ENCODE measurements at places on chromosomes 3 and 15.

- no peak for DNase-seq
Measured at GRCh38 chr3:151362751-151363174, 21.8 kb downstream of the P2RY12 start.

DNA sequence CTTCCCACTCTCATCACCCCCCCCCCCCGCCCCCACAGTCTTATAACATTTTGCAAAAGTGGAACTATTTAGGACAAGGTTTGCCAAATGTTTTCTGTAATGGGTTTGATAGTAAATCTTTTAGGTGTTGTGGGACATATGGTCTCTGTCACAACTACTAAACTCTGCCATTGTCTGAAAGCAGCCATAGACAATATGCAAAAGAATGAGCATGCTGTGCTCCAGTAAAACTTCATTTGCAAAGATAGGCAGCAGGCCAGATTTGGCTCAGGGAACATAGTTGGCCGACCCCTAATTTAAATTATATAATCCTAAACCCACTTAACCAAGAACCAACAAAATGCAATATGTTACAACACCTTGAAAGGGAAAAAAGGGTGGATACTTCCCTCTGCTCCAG, 46.4 kb downstream of the TIPARP start:
- no peak for DNase-seq

GRCh38 chr3:50950591-50950990, 275.9 kb downstream of the DOCK3 start:
- DNase-seq = no peak

GRCh38 chr3:129560269-129560787, 17.4 kb downstream of the H1-8 start:
- DNase-seq = no peak

DNA sequence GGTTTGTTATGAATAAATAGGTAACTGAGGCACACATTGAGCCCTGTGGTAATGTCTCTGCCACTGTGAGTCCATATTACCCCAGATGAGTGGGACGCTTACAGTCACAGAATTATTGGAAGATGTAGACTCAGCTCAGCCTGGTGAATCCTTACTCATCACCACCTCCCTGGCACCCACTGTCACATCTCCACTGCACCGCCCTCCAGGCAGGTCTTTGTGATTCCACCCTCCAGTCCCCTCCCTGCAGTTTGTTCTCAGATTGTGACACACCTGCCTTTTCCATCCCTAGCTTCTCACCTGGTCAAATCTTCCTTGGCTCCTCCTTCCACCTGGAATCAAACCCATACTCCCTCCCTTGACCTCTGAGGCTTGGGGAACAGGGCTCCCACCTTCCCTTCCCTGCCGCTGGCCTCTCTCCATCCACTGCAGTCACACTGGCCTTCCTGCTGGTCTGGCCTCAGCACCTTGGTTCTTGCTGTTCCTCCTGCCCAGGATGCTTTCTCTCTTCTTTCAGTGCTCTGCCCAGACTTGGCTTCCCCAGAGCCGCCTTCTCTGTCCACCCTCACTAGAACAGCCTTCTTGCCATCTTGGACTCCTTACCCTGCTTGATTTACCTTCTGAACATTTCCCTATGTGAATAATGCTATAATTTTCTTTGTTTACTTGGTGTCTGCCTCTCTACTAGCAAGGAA, 9.4 kb downstream of the SLC6A20 start:
- no peak for DNase-seq

- DNase-seq = peak; percentile 42
Measured at GRCh38 chr15:48285329-48286214, 45.7 kb upstream of the DUT start.

- DNase-seq = peak; percentile 41
Measured at GRCh38 chr3:17949101-17949500, 206.7 kb upstream of the TBC1D5 start.

DNA sequence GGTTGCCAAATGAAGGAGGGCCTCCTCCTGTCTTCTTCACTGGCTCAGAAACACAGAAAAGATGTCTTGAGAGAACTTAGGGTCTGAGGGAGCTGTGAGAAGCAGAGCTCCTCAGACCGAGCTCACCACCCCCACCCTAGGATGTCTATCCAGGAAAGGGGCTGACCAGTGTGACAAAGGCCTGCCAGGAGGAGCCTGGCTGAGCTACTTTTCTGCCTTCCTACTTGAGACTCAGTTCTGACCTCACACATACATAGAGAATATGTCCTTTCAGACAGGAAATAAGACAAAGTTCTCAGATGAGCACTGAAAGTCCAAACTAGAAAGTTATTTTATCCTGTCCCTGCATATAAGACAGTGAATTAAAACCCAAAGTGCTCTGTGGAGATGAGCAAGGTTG, 54.5 kb downstream of the KIF9 start:
- DNase-seq = no peak

- DNase-seq = no peak
Measured at GRCh38 chr3:46936733-46937250, 39.8 kb downstream of the CCDC12 start.

- no peak for DNase-seq
Measured at GRCh38 chr15:42494998-42495360, 455 bp upstream of the SNAP23 start.

GRCh38 chr3:73086071-73086494, 24.6 kb downstream of the EBLN2 start:
- peak; percentile 4 for DNase-seq

DNA sequence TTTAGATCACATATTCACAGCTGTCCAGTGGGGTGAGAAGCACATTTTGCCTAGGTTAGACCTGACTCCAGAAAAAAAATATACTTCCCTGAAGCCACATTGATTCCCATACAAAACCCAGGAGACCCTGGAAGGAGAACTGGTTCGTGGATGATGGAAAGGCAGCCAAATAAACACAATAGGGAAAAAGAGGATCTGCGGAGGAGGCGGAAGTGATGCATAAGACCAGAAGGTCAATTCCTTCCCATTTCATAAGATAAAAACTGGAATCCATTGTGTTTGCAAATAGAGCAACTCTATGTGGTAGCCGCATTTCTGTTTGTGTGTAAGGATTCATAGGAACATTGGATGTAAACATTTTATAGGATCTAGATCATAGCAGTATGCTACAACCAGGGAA, 781.9 kb upstream of the GRM7 start:
- DNase-seq = no peak

- no peak for DNase-seq
Measured at GRCh38 chr15:90519688-90520087, 10.0 kb upstream of the CRTC3 start.

DNA sequence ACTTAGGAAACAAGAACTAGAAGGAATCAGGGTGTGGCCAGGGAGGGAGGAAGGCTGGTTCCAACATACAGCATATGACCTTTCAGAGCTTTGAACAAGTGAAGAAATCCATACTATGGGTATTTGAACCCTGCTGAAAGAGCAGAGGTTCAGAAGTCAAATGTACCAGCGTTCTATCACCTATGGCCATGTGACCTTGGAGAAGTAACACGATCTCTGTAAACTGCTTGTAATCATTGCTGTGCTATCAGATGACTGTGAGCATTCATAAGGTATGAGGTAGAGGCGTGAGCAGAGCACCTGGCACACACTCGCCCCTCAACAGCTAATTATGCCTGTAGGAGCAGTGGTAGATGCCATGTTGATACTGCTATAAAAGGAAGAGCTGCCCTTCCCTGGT, 55.2 kb downstream of the KLHL6 start:
- DNase-seq = no peak

GRCh38 chr15:61130950-61131942, 97.9 kb downstream of the RORA start:
- no peak for DNase-seq

GRCh38 chr3:195207056-195207455, 63.9 kb downstream of the XXYLT1 start:
- DNase-seq = no peak

DNA sequence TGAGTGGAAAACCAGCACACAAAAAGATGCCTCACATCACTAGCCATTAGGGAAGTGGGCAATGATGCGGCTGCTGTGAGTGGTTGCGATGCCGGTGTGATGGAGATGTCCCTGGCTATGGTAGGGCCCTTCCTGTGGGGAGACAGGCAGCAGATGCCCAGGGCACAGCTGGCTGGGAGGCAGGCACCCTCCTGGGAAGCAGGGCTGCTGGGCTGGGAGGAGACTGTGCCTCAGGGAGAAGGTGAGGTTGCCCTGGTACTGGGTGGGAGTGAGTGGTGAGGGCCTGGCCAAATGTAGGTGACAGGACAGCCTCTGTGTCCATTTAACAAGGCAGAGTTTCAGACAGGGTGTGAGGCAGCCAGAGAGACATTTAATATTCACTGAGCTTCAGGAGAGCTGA, 335.6 kb downstream of the OCA2 start:
- no peak for DNase-seq

- DNase-seq = peak; percentile 2
Measured at GRCh38 chr3:149936812-149937230, 33.9 kb downstream of the PFN2 start.

- no peak for DNase-seq
Measured at GRCh38 chr3:114608293-114608692, 314.5 kb downstream of the TIGIT start.

DNA sequence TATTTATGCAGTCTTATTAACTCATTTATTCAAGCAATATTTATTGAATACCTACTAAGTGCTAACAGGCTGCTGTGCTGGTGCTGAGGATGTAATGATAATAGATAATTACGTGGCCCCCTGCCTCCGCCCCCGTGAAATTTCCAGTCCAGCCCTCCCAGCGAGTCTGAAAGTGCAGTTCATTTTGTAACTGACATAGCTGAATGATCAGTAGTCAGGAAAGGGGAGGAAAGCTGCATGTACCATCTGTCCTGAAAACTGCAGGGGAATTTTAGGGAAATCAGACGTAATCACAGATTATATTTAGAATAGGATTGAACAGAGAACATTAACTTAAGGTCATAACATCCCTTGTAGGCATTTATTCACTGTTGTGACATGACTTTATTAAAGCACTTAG, 736.8 kb downstream of the MCTP2 start:
- DNase-seq = no peak

- DNase-seq = no peak
Measured at GRCh38 chr3:175608911-175609310, 749.8 kb downstream of the NAALADL2 start.

- DNase-seq = no peak
Measured at GRCh38 chr3:127525373-127525772, 65.2 kb downstream of the TPRA1 start.

DNA sequence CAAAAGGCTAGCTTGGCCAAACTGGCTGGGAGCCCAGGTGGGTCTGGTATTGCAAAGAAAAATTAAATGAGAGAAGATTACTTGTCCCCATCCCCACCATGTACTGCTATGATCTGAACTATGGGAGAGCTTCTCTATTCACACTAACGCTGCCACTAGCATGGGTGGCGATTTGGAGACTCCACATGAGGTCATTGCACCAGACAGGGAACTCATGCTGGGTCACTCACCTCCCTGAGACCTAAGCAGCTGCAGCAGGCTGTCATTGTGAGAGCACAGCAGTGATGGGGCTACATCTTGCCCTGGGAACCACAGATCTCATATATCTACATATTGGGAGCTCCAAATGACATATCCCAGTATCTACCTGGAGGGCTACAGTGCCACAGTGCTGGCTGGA, 36.3 kb upstream of the NECTIN3 start:
- no peak for DNase-seq

GRCh38 chr15:86231864-86232721, 152.4 kb downstream of the AGBL1 start:
- DNase-seq = no peak

DNA sequence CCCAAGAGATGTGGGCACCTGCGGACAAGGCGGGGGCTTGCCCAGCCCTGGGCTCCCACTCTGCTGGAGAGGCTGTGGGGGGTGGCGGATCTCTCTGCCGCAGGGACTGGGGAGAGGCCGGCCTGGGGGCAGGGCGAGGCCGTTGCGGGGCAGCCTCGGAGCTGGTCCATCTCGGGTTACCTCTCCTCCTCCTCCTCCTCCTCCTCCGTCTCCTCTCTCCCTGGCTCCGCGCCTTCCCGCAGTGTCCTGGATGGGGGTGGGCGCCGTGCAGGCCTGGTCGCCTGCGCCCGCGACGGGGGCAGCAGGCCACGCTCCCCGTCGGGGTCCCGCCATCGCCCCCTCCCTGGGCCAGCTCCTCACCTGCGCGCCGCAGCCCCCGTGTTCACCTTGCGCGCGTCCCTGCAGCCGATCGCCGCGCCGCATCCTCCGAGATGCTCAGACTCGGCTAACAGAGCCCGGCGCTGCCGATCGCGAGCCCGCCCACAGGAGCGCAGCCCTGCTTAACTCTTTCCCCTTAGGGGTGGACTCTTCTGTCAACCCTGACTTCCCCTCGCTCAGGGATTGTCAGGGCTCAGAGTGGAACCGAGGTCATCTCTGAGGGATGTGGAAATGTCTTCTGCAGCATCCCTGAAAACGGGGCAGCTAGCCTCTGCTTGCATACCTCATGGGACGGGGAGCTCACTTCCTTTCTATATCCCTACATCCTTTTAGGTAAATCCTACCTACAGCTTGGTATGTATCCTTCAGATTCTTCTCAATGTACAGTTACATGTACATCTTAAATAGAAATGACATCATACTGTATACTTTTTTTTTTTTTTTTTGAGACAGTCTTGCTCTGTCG, at the start of gene PRRT3:
Gene PRRT3 (minus strand): TSS at position 447 of the 844 bp plus-strand sequence. CDS start 2,293 bp downstream, outside the sequence.
- DNase-seq = peak; percentile 30

GRCh38 chr15:31481142-31481541, 154.5 kb downstream of the KLF13 start:
- no peak for DNase-seq

GRCh38 chr15:96849271-96849900, 518.9 kb downstream of the NR2F2 start:
- no peak for DNase-seq

- no peak for DNase-seq
Measured at GRCh38 chr3:138234401-138235179, 47.5 kb downstream of the ARMC8 start.

Data from bone marrow (tissue), 2 donors.